Nucleus accumbens (tissue), 56 donors: ENCODE measurements at places on chromosomes 12 and 14.

DNA sequence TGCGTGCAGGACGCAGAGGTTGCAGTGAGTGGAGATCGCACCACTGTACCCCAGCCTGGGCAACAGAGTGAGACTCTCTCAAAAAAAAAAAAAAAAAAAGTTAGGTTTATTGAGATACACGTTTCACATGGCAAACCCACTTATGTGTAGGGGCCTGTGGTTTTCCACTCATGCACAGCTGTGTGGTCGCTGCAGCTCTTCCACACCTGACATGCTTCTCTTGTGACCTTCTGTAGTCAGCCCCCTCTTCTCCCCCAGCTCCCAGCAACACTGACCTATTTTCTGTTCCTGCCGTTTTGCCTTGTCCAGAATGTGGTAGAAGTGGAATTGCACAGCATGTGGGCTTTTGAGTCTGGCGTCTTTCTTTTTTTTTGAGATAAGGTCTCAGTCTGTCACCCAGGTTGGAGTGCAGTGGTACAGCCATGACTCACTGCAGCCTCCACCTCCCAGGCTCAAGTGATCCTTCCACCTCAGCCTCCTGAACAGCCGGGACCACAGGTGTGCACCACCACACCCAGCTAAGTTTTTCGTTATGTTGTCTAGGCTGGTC is 8.4 kb downstream of the MTA1 start:
- no peak for DNase-seq

GRCh38 chr14:92698393-92698792 is 50.0 kb downstream of the LGMN start:
- DNase-seq: no peak

DNA sequence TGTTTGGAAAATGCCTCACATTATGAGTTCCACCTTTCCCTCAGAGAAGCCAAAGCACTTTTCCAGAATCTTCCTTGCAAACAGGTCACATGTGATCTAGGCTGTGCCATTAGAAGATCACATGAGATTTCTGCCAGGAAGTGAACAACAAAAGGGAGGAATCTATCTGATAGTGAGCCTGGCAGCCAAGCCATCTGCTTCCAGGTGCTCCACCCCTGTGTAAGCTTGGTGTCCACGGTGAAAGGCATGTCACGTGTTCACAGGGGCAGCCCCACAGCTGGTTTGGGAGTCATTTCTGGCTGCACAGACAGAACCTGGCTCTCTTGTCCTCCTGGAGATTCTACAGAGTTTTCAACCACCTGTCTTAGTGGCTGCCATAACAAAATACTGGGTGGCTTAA is 3.5 kb upstream of the KSR2 start:
- DNase-seq: no peak

DNA sequence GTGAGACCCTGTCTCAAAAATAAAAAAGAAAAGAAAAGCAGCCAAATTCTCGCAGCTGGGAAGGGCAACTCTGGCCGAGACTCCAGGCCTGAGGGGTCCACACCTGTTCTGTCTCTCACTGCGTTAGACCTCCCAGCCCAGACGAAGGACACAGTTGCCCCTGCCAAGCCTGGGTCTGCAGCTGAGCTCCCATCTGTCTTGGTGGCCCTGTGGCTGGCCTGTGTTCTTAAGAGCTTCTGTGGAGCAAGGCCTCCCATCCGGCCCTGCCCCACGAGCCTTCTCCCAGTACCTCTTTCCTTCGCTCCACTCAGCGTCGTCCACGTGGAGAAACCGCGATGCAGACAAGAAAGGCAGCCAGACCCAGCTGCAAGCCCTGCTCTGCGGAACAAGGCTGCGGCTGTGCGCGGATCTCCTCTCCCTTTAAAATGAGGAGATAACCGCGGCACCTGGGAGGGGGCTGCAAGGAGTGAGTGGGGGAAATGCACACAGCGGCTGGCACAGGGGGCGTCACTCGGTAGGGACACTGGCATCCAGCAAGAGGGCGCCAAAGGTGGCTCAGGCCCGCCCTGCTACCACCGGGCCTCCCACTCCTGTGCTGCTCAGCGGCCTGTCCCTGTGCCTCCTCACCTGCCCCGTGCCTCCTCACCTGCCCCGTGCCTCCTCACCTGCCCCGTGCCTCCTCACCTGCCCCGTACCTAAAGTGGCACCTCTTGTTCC is 42.4 kb downstream of the LRRC74A start:
- DNase-seq: peak; percentile 17

DNA sequence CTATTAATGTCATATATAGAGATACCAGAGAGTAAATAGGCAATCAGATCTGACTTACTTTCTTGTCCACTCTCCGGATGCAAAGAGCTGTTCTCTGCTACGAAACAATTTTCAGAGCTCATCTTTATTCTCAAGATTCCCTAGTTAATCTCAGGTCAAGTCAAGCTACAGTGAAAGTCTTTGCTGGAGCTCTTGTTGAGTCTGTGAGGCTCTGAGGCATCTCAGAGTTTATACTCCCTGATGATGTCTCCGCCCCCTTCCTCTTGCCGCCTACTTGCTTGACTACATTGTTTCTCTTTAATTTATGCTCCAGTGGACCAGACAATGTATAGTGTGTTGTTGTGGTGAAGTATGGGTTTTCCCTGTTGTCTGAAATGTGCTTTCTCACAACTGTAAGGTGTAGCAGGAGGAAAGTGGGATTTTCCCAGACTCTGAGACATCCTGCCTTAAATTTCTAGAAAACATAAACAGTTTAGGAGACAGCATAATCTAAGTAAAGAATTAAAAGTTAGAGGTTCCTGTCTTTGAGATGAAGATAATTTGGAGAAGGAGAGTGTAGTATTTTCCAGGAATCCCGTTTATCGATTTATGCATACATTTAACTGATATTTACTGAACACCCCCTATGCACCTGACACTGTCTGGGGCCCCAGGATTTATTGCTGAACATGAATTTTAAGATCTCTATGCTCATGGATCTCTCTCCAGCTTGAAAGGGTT is at the start of gene CD69:
CD69 (minus strand) TSS at position 203 of the 720 bp plus-strand sequence; CDS start at position 122, 81 bp downstream.
- DNase-seq: no peak

GRCh38 chr12:40802656-40803055 is 110.4 kb downstream of the CNTN1 start:
- DNase-seq: no peak

DNA sequence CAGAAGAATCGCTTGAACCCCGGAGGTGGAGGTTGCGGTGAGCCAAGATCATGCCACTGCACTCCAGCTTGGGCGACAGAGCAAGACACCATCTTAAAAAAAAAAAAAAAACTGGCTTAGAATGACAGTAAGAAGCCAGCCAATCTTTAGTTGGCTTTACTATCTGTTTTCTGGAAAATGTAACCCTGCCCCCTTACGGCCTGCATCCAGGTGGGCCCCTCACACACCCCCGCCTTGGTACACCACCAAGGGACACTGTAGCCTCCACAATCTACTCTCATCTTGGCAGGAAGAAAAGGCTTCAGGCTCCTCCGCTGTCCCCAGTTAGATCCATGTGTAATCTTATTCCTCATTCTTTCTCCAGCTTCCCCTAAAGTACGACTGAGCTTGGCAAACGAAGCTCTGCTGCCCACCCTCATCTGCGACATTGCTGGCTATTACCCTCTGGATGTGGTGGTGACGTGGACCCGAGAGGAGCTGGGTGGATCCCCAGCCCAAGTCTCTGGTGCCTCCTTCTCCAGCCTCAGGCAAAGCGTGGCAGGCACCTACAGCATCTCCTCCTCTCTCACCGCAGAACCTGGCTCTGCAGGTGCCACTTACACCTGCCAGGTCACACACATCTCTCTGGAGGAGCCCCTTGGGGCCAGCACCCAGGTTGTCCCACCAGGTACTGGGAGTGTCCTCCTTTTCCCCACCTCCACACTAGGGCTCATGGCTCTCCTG is 6.6 kb downstream of the TAPBPL start:
- no peak for DNase-seq

- DNase-seq: no peak
Measured at GRCh38 chr14:97723351-97723750, 926.2 kb downstream of the VRK1 start.

DNA sequence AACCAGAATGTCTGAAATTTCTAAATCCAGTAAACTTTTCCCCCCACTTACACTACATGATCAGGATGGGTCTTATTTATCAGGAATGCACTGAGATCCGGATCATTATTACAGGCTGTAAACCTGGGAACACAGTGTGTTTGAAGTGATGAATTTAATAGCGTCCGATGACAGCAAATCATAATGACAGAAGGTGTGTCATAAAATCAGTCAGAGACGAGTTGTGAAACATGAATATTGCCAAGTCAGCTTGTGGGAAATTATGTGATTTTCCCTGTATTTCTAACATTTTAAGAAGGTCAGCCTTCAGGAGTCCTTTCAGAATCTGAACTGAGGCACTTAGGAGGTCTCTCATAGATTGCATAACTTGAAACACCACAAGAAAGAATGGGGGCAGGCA is 36.7 kb downstream of the RERG start:
- DNase-seq: no peak

- DNase-seq: no peak
Measured at GRCh38 chr14:81826081-81826480, 292.4 kb upstream of the SEL1L start.

DNA sequence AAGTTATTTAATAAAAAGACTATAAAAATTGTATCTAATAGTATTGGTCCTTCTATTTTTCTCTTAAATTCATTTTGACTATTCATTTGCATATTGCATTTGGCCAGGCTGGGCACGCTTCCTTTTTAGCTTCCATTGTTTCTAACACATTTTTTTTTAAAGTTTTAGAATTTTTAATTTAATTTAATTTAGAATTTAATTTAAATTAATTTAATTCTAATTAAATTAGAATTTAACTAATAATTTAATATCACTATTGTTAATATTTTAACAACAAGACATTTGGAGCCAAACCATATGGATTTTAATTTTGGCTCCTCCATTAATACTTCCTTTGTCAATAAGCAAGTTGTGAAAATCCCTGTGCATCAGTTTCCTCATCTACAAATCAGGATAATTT is 856.9 kb upstream of the SEL1L start:
- no peak for DNase-seq

- DNase-seq: no peak
Measured at GRCh38 chr14:65975865-65976264, 510.3 kb upstream of the CCDC196 start.

DNA sequence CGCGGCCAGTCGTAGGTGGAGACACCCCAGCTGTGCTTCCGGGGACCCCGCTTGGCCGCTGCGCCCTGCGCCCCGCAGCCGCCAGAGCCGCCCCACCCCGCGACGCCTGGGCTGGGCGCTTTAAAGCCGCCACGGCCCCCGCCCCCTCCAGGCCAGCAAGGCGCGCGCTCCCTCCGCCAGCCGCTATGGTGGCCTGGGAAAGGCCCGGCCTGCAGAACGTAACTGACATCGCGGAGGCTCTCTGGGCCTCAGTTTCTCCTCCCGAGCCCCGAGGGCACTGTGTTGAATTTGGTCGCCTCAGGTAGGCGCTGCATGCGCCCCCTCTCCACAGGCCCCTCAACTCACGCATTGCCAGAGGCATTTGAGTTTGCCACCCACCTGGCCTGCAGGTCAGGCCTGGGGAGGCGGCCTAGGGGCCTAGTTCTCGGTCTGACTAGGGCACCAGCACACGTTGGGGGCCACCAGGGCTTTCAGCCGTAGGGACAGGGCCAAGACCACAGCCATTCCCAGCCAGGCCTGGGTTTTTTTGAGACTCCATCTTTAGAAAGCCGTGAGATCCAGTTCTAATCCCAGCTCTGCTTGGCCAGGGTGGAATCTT is at the start of gene NGB:
NGB (minus strand) TSS at position 94 of the 598 bp plus-strand sequence. CDS start 269 bp downstream, outside the sequence.
- no peak for DNase-seq

- DNase-seq: no peak
Measured at GRCh38 chr14:90692826-90693225, 123.4 kb downstream of the TTC7B start.

GRCh38 chr12:71129364-71129763 is 28.4 kb downstream of the TSPAN8 start:
- DNase-seq: no peak

DNA sequence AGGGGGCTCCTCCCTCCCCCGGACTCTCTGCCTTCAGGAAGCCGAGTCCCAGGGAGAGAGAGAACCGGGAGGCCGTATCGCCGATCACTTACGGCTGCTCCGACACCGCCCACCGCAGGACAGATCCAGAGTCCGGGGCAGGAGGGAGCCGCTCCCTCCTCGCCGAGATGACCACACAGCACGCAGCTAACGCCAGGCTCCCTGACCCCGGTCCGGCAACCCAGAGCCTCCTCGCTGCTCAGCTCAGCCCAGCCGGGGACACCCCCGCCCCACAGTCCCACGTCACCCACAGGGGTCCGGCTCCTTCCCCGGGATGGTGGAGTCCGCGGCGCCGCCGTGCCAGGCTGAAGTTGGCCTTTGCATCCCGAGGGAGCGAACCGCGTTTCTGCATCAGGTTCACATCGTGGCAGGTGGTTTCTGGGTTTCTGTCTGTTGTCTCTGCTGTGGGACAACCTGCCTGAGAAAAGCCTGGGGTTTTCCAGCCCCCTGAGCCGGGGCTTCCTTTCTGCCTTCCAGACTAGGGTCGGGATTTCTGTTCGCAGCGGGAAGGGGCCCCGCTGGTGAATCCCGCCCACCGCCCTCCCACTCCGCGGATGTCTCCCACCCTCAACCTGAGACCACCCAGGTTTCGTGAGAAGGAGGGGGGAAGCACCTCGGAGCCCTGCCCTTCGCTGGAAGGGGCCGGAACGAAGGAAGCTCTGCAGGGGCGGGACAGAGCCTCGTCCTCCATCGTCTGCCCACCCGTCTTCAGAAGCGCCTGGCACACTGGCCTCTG is 61.2 kb downstream of the NOC4L start:
- DNase-seq: no peak

DNA sequence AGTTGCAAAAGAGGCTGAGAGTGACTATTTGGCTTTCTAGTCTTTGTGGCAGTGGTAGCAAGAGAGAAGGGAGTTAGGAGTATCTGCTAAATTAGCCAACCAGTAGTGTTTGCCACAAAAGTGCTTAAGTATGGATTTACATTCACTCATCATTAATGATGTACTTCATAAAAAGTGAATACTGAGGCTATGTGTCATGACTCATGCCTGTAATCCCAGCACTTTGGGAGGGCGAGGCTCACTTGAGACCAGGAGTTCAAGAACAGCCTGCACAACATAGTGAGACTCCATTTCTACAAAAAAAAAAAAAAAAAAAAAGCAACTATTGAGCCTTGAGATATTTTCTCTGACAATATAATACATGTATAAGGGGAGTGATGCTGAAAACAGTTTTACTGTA is 36.8 kb downstream of the CCDC177 start:
- DNase-seq: no peak

GRCh38 chr12:50642761-50643160 is 121.1 kb upstream of the ATF1 start:
- DNase-seq: no peak

DNA sequence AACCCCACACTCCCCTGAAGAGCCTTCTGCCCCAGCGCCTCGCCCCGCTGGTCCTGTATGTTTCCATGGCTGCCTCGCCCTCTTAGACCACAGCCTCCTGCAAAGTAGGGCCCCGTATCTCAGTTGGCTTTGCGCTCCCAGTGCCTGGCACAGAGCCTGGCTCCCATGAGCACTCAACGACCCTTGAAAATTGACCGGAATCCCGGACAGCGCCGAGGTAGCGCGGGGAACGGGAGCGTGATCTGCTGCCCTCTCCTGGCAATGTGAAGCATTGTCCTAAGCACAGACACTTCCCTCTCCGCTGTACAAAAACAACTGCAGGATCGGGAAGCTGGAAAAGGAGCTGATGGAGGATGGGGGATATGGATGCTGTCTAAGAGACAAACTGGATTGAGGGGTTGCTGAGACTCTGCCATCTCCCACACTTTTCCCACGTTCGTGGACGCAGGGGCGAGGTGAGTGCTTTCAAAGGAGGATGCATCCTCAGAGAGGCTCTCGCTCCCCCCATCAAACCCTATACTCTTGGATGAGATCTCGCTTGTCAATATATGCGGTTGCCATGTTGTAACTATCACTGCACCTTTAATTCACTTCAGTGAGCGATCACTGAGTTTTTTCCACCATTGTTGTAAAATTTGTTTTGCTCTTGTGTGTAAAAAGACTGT is 10.7 kb upstream of the FKBP4 start:
- DNase-seq: peak; percentile 45
